ENCODE measurements at places on chromosomes 1 and 21.

DNA sequence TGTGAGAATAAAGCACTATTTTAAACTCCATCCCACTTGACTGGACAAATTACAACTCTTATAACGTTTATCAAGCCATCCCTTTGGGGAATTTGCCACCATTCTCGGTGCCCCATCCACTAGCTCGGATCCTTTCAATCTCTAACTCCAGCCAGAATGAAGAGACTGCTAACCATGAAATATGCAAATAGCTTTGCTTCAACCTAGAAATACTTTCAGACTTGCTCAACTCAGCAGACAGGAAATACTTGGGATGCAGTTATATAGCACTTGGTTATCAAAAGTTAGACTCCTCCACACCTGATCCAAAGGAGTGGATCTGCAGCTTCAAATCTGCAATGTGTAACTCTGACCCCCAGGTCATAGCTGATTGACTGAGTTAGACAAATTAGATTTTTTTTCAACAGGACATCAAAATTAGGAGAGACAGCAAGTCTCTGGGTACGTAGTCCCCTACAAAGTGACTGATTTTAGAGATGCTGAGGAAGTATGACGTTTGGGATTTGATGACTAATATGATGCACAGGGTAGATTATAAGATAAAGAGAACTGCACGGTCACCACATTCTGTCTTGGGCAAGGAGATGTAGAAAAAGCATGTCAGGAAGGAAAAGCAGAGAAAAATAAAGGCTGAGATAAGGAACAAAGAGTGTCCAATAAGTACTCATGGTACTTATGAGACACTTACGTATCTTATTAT is 496.0 kb downstream of the AGBL4 start:
- DNase-seq: no peak

GRCh38 chr1:147169171-147169570 is 3.1 kb downstream of the PRKAB2 start:
- no peak for DNase-seq

DNA sequence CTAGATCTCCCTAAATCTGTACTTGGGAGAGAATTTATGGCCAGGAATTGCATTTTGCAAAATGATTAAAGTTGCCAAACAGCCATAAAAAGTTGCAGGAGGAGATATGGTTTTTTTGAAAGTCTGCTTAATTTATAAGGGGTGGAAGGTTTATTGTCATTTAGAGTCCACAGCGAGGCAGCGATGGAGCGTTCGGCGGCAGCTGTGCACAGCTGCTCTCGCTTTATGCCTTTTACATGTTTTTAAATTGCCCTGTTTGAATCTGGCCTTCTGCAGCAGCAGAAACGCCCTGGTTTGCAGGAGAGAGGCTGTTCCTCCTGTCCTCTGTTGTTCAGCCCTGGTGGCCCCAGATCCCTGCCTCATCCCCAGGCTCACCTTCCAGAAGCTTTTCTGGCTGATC is 144.9 kb upstream of the POU3F1 start:
- DNase-seq: no peak

- DNase-seq: no peak
Observed at GRCh38 chr1:155051342-155051776, 243 bp downstream of the ADAM15 start.

GRCh38 chr1:14443164-14443787 is 155.2 kb upstream of the KAZN start:
- no peak for DNase-seq

DNA sequence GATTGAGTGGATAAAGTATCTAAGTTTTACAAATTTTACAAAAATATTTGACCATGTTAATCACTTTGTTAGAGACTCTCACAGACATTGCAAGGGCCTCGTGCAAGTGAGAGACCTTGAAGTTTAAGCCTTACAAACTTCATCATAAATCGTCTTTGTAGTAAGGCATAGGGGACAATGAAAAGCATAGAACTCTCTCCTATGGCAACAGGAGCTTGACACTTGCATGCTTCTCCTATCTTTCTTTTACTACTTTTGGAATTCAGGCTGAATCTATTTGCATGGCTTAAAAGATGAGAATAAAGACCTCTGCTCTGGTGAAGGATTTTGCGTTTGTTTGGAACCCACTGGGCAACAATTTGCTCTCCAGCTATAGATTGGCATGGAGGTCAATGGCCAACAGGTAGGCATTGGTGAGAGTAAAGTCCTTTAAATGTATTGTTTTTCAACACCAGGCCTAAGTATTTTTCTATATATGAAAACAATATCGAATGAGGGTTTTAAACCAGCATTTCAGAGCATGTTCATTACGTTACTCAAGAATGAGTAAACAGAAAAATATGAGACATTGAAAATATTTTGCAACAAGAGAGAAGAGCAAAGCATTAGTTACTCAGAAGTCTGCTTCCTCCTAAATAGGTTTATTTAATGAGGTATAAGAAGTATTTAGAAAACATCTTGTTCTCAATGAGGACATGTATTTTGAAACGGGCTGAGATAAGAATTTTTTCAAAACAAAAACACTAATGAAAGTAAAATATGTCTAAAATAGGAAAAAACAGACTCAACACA is 192.2 kb downstream of the TGFB2 start:
- no peak for DNase-seq

DNA sequence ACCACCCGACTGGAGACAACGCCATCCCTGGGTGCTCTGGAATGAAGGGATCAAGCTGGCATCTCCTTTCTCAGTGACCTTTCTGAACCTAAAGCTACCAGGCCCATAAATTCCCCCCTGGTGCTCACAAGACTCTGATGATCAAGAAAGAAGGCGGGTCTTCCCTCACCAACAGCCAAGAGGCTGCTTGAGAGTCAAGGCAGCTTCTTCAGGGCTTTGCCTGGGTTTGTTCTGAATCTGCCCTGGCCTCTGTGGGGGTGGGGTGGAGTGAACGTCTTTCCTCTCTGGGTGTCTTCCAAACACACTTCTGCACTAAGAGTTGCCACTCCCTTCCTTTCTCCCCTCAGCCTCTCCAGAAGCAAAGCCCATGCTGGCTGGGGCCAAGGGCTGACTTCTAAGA is 36.1 kb downstream of the CD247 start:
- no peak for DNase-seq

- no peak for DNase-seq
Observed at GRCh38 chr1:248348475-248348874, at the start of gene OR14C36. Gene OR14C36 (plus strand): TSS chr1:248348775. CDS start chr1:248348775, 0 bp downstream.

- DNase-seq: no peak
Observed at GRCh38 chr1:113858418-113858817, 13.1 kb downstream of the PTPN22 start.

DNA sequence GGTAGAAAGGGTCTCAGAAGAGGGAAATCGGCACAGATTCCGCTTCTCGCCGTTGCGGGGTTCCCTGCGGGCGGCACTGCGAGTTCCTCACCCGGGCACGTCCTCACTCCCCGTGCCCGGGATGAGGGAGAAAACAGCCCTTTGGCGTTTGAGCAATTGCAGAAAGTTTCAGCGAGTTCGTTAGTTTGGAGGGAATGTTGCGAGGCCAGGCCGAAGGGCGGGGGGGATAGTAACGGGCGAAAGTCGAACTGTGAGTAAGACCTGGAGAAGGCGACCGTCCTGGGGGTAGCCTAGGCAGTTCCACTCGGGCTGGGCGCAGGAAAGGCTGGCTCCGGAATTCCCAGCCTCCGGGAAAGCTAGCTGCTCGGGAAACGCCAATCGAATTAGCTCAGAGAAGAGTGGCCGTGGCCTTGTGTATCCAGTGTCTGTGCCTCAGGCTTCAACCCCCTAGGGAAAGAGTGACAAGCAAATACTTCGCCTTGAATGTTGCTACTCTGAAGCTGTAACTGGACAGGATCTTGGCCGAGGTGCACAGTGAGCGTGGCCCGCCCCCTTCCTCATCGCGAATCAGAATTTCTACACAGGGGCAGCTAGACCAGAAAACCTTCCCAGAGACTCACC is 787 bp downstream of the PTGFR start:
- DNase-seq: no peak

DNA sequence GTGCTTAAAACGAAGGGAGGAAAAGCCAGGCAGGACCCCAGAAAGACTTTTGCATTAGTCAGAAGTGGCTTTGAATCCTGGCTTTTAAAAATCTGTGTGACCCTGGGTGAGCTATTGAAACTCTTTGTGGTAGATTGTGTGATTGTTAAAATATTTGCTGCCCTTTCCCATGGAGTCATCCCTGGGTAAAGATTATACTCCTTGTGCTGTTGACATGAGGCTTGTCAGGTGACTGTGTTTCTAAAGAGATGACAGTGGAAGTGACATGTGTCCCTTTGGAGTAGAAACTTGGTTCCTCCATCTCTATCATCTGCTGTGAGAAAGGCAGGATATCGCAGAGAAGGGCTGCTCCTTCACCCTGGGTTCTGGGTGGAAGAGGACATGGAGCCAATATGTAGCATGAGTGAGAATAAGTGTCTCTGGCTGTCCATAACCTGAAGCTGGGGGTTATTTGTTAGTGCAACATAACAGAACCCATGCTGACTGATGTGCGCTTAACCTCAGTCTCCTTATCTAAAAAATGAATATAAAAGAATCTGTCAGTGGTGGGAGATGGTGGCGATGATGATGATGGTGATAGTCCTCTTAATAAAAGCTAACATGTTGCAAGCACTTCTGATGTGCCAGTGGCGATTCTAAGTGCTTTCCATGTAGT is 187.6 kb downstream of the RHOU start:
- no peak for DNase-seq

GRCh38 chr1:22184892-22185612 is 42.2 kb upstream of the WNT4 start:
- DNase-seq: no peak

- DNase-seq: no peak
Observed at GRCh38 chr1:240813720-240814119, 201.8 kb upstream of the GREM2 start.

DNA sequence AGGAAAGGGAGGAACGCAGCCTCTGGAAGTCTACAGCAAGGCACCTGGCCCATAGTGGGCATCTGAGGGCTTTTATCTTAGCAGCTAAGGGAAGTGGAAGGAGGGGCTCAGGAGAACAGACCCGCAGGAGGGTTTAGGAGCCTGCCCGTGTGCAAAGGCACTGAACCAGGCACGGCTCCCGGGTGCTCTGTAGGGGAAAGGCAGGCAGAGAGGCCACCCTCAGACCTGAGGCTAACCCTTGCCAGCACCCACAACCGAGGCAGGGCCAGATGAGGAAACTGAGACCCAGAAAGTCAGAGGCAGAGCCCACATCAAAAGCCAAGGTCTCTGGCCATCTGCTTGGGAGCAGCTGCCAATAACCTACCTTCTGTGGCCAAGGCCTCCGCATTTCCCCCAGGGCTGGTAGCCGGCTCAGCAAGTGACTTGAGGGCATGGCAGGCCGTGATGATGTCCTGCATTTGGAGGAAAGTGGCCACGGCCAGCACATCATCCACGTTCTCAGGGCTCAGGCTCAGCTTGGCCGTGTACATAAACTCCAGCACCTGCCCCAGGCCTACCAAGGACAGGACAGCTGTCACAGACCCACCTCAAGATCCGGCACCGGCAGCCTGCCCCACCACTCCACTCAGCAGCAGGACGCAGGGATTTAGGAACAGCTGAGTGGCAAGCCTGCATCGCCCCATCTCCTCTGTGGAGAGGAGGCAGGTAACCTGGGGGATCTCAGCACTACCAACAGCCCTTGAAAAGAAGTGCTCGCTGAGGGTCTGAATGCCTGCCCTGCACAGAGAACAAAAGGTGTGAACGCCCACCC is 29.1 kb downstream of the ZBTB17 start:
- DNase-seq: no peak

GRCh38 chr1:180912801-180913565 is at the start of gene KIAA1614:
Gene KIAA1614 (plus strand): TSS chr1:180912897. CDS start chr1:180913244, 347 bp downstream.
- DNase-seq: no peak

DNA sequence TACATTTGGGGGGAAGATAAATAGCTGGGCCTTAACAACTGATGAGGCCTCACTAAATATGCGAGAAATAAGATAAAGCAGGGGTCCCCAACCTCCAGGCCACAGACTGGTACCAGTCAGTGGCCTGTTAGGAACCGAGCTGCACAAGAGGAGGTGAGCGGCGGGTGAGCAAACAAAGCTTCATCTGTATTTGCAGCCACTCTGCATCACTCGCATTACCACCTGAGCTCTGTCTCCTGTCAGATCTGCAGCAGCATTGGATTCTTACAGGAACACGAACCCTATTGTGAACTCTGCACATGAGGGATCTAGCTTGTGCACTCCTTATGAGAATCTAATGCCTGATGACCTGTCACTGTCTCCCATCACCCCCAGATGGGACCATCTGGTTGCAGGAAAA is 5.2 kb upstream of the PAXBP1 start:
- DNase-seq: no peak

- DNase-seq: no peak
Observed at GRCh38 chr1:27527890-27528817, 38.2 kb upstream of the WASF2 start.

DNA sequence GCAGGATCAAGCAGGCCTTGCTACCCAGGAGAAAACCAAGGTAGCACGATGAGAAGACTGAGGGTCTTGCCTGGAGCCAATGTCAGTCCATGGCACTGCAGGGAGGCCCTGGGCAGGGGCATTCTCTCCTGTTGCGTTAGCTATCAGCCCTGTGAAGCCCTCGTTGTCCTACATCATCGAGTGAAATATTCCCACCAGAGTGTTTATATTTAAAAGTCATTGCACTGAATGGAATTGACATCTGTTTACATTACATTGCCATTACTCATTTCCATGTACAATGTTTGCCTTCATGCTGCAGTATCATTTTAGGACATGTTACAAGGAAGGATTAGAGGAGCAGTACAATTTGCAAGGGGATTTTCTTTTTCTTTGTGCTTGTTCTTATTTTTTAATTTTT is 243.9 kb downstream of the KAZN start:
- no peak for DNase-seq

GRCh38 chr1:87106144-87106543 is 191.7 kb downstream of the HS2ST1 start:
- DNase-seq: no peak

- no peak for DNase-seq
Observed at GRCh38 chr1:39987869-39988268, 32.9 kb downstream of the MFSD2A start.

DNA sequence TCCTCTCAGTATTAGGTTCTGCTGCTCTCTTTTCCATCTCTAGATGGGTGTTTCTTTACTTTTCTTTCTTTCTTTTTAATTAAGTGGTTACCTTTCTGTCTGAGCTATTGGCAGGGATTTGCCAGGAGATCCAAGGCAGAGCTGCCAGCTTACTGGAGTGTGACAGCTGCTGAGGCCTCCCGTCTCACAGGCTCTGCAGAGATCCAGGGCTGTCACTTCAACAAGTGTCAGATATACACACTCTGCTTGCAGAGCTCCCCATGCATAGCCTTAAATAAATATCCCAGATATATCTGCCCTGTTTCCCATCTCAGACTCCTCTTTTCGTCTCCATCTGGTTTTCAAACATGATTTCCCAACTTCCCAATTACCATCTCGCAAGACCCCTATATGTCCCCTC is 124.3 kb downstream of the NOS1AP start:
- no peak for DNase-seq

DNA sequence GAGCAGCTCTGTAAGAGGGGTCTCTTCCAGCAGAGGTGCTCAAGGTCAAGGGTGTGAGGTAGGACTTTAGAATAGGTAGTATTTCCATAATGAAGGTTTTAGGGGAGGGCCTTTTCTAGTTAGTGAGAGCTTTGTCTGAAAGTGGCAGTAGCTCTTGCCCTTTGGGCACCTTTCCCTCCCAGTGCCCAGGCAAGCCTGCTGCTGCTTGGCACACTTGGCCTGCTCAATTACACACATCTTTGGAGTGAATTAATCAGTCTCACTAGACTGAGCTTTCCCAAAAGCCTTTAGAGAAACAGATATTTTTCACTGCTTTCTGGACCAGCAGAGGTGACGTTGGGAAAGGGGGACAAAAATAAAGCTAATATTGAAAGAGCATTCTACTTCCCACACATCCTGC is 48.0 kb downstream of the MAB21L3 start:
- DNase-seq: no peak

All from stimulated activated CD4-positive, alpha-beta T cell treated with anti-CD3 and anti-CD28 coated beads, TNF-alpha, amount 100 ng/mL, for 1 hour (primary cell).